ENCODE measurements at places on chromosomes 3 and 15. TPM values are rescaled to one million over a fixed set of nuclear protein-coding genes. Genes with fewer than 3 reads are reported as not detected.

- H3K27ac ChIP-seq, result no peak overlapping the region
- no peaks in the 10 kb centered on the region for H3K36me3 ChIP-seq
- H3K4me1 ChIP-seq, result no peaks in the 10 kb centered on the region
- H3K27me3 ChIP-seq, result no peaks in the 10 kb centered on the region
- no peak for DNase-seq
Measured at GRCh38 chr3:133872781-133873180, 22.9 kb downstream of the RAB6B start.

- H3K4me1 ChIP-seq, result no peaks in the 10 kb centered on the region
- DNase-seq, result no peak
- no peaks in the 10 kb centered on the region for H3K36me3 ChIP-seq
Measured at GRCh38 chr15:93929375-93930094, 301.8 kb upstream of the MCTP2 start.

GRCh38 chr3:58012302-58012701 lies 4.1 kb downstream of the FLNB start:
- H3K4me3 ChIP-seq, result no peak overlapping the region
- no peak overlapping the region for H3K27ac ChIP-seq
- H3K27me3 ChIP-seq, result no peaks in the 10 kb centered on the region

- no peaks in the 10 kb centered on the region for H3K27me3 ChIP-seq
- H3K27ac ChIP-seq, result no peak overlapping the region
- no peaks in the 10 kb centered on the region for H3K36me3 ChIP-seq
- H3K4me1 ChIP-seq, result no peaks in the 10 kb centered on the region
- no peak for DNase-seq
Measured at GRCh38 chr3:45575386-45575923, 19.1 kb upstream of the LIMD1 start.

DNA sequence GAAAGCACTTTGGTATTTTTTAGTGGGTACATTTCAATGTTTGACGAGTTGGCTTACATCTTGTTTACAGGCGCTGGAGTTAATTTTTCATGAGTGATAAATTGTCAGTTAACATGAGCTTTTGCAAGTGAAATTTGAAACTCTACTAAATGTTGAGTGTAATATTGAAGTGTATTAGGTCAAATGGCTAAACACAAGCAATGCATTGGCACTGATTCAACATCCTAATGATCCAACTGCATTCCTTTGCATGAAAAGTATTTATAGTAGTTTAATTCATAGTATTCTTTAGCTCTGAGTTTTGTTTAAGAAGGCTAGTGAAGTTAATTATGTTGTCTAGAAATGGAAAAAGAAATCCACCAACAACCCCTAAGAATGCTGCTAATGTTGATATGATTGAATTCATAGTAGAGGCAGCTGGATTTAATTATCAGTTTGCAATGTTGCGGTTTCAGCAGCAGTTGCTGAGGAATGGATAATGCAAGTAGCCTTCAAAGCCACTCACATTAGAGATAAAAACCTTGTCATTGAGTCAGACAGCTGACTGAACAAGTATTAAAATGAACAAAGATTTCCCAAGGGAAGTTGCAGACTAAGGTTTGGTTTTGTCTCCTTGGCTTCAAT lies 245.6 kb upstream of the GOLIM4 start:
- H3K36me3 ChIP-seq, result no peaks in the 10 kb centered on the region
- no peaks in the 10 kb centered on the region for H3K4me1 ChIP-seq
- no peak overlapping the region for H3K27ac ChIP-seq
- H3K27me3 ChIP-seq, result no peaks in the 10 kb centered on the region

IQCF6 gene
- total RNA-seq, result not detected

DNA sequence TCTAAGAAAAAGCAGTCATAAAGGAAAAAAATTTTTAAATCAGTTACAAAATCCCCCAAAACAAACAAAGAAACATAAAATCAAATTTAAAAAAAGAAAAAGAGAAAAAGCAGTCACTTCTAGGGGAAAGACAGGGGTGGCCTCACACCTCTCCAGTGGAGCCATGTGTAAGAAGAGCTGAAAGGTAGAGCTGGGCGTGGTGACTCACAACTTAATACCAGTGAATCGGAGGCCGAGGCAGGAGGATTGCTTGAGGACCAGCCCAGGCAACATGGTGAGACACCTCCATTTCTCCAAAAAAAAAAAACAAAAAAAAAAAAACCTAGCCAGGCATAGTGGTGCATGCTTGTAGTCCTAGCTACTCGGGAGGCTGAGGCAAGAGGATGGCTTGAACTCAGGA lies 14.7 kb downstream of the MESD start:
- H3K36me3 ChIP-seq, result peaks cover 22% of the 10 kb centered on the region
- H3K4me1 ChIP-seq, result peaks cover 6% of the 10 kb centered on the region
- no peak overlapping the region for H3K4me3 ChIP-seq
- no peak overlapping the region for H3K27ac ChIP-seq

ACKR4 gene
- not detected for total RNA-seq

- H3K27ac ChIP-seq, result no peak overlapping the region
- H3K27me3 ChIP-seq, result no peaks in the 10 kb centered on the region
- H3K36me3 ChIP-seq, result no peaks in the 10 kb centered on the region
- no peaks in the 10 kb centered on the region for H3K4me1 ChIP-seq
- no peak for DNase-seq
Measured at GRCh38 chr3:131072099-131072559, 45.5 kb downstream of the NEK11 start.

- H3K4me1 ChIP-seq, result no peaks in the 10 kb centered on the region
- DNase-seq, result no peak
- H3K36me3 ChIP-seq, result peaks cover 22% of the 10 kb centered on the region
- H3K27ac ChIP-seq, result no peak overlapping the region
Measured at GRCh38 chr3:129304962-129305222, 26.2 kb downstream of the HMCES start.

DNA sequence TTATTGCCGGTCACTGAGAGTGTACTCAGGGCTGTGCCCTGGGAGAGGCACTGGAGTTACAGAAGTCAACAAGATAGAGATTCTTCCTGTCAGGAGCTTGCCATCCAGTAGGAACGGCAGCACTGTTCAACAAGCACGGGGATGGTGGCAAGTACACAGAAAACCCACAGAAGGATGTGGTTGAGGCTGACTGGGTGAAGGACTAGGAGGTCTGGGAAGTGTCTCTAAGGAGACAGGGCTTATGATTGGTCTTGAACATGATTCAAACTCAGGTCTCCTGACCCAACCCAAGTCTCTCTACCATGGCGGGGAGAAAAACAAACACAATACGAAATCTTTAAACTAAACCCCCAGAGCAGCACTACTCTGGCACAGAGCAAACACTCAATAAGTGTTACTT lies 37.6 kb downstream of the ERICH6 start:
- H3K36me3 ChIP-seq, result no peaks in the 10 kb centered on the region
- H3K27me3 ChIP-seq, result peaks cover 3% of the 10 kb centered on the region
- no peak for DNase-seq
- no peaks in the 10 kb centered on the region for H3K4me1 ChIP-seq
- no peak overlapping the region for H3K27ac ChIP-seq
- H3K4me3 ChIP-seq, result no peak overlapping the region

- no peak overlapping the region for H3K27ac ChIP-seq
- no peaks in the 10 kb centered on the region for H3K36me3 ChIP-seq
- H3K4me3 ChIP-seq, result no peak overlapping the region
- H3K27me3 ChIP-seq, result no peaks in the 10 kb centered on the region
- DNase-seq, result no peak
- H3K4me1 ChIP-seq, result no peaks in the 10 kb centered on the region
Measured at GRCh38 chr3:129953621-129954020, 20.9 kb upstream of the TRH start.
